Right renal cortex interstitium (tissue), 3 donors: ENCODE measurements at places on chromosomes 4 and X.

GRCh38 chr4:153223930-153224329 lies 19.7 kb downstream of the TRIM2 start:
- DNase-seq: no peak

- DNase-seq: no peak
Observed at GRCh38 chr4:1469607-1470392, 63.6 kb upstream of the NKX1-1 start.

DNA sequence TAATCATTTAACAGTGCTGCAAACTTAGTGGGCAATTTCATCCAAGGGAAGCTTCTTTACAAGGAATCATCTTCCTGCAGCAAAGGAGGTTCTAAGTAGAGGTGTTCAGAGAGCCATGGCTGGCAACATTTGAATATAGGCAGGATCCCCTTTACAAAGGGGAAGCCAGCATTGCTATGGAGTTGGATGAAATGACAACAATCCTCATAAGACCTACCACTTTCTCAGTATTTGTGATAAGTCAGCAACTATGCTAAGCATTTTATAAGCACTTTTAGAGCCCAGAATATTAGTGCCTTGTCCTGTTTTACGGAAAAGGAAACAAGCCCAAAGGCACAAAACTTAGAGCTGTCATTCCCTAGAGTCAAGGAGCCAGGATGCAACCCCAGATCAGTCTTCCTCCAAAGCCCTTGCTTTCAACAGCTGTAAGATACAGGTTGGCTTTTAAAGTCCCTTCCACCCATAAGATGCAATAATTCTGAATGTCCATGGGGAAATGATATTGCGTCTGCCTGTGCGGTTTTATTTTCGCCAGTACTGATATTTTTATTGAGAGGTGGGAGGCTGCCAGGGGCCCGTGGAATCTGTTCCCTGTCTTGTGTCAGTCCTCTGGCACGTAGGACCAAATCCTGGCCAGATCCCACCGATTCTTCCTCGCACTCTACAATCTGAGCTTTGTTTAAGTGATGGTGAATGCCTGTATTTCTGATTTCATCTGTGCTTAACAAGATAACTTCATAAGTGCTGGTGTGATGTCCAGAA lies 59.1 kb downstream of the SMIM20 start:
- DNase-seq: no peak

DNA sequence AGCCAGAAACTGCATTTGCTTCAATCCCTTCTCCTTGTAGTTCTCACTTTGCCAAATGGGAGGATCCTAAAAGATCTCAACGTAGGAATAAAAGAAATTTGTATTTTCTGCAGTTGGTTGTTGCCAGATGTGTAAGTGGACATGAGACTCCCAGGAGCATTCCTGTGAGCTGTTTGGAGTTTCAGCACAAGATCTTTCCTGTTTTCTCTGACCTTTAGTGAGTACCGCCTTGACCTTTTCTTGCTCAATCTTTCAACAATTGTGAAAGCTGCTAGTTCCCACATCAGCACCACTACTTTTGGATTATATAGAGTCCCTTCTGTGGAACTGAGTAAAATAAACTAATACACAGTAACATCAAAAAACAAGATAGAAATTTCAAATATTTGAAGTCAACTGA lies 683.8 kb upstream of the PABPC4L start:
- DNase-seq: no peak

DNA sequence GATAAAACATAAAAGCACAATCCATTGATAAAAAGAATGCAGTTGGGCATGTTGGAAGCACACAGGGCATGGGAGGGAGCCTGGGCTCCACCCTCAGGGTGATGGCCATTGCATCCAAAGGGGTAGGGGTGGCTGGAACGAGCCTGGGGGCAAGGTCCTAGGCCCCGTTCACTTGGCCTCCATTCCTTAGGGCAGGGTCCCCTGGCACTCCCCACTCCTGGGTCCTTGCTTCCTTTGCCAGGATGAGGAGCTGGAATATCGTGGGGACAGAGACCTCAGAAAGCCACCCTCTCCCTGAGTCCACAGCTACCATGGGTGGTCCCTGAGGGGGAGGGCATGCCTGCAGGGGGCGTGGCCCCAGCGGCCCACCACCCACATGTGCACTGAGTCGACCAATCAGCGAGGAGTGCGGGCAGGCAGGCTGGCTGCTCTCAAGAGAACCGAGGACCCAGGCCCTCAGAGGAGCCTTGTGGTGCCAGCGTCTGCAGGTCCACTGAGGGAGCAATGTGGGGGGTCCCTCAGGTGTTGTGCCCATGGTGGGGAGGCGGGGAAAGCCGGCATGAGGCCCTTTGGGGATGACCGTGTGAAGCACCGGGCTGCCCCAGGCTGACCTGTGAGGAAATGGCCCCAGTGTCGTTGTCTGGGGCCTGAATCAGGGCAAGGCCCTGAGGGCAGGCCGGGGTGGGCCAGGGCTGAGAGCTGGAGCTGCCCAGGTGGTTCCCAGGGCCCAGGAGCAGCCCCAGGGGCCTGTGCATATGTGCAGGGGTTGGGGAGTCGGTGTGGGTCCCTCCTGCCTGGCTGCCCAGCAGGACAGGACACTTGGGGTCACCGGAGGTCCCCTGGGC lies 78.6 kb upstream of the AMELX start:
- DNase-seq: no peak

- no peak for DNase-seq
Observed at GRCh38 chr4:168812806-168813205, 197.2 kb downstream of the CBR4 start.

- DNase-seq: no peak
Observed at GRCh38 chrX:148159796-148160195, 178.7 kb downstream of the FMR1NB start.

GRCh38 chrX:142054094-142054493 lies 150.4 kb downstream of the MAGEC1 start:
- no peak for DNase-seq

GRCh38 chr4:174940002-174940401 lies 21.8 kb downstream of the ADAM29 start:
- no peak for DNase-seq

DNA sequence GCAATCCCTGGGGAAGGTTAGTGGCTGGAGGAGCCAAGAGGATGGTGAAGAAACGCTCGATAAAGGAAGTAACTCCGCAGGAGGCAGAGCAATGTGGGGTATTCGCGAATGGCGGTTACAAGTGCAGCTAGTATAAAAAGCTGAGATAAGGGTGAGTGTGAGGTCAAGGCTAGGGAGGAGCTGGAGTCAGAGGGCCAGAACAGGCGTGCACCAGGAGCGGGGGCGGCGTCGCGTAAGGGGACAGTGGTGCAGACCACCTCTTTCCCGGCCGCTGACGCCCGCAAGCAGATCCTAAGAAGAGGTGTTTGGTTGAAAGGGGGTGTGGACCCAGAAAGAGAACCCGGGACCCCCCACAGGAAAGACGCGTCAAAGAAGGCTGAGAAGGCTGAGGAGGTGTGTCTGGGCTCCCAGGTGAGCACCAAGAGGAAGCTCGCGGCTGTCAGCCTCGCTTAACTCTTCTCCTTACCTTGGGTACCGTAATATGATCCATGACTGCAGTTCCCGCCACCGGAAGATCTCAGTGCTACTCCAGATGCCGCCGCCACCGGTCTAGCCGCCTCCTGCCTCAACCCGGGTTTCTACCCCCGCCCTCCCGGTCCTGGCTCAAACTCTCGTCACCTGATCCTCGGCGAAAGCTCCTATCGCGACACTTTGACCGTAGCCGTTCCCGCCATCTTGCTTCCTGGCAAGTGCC lies at the start of gene MTMR8:
MTMR8 (minus strand) TSS at position 579 of the 694 bp plus-strand sequence; CDS start at position 490, 89 bp downstream.
- DNase-seq: peak; percentile 18
